ENCODE measurements at places on chromosomes 6 and 20.

- DNase-seq: no peak
These were observed 157.3 kb downstream of the PHF3 start for GRCh38 chr6:63792736-63793464.

DNA sequence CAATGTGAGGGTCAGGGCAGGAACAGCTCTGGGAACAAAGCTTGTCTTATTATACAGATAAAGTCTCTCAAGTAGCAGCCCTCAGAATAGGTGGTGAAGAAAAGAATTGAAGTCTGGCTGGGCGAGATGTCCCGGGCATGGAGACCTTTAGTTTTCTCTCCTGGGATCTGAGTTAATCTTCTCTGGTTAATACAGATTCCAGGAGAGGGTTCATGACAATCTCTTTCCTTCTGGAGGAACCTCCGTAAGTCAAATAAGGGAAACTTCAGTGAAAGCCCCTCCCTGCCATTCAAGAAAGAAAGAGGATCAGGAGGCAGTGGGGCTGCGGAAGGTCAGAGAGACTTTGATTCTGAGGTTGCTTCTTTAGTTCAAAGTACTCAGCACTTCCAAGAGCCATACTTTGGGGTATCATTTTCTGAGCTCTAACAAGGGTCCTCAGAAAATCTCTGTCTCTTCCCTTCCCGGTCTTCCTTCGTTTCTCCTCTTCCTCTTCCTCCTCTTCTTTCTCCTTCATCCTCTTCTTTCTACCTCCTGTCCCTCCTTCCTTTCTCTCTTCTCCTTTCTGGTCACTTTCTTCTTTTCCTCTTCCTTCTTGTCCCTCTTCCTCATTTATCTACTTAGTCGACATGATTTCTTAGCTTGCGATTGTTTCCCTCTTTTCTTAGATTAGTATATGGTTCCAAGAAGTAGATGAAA is 4.6 kb upstream of the ZNF184 start:
- no peak for DNase-seq

- no peak for DNase-seq
These were observed 239.8 kb upstream of the SULF2 start for GRCh38 chr20:48025051-48025515.

- DNase-seq: no peak
These were observed 98.4 kb downstream of the SNX5 start for GRCh38 chr20:17870086-17870740.

DNA sequence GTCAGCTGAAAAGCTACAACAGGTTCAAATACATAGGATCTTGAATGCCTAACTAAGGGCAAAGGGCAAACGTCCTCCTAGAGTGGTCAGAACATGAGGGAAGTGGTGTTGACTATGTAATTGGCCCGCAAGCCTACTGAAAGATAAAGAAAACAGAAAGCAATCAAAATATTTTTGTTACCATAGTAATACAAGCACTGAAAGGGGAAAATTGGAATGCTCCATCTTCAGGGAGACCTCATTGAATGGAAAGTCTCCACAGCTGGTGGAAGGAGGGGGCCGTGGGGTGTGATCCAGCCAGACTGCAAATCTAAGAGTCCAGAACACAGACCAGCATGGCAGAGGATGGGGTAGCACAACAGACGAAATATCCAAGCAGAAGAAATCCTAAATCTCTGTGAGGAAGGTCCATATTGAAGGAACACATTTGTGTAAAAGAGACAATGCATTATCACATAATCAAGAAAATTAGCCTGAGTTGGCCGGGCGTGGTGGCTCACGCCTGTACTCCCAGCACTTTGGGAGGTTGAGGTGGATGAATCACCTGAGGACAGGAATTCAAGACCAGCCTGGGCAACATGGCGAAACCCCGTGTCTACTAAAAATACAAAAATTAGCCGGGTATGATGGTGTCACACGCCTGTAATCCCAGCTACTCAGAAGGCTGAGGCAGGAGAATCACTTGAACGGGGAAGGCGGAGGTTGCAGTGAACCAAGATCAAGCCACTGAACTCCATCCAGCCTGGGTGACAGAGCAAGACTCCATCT is 39.5 kb downstream of the MTFR2 start:
- DNase-seq: no peak

DNA sequence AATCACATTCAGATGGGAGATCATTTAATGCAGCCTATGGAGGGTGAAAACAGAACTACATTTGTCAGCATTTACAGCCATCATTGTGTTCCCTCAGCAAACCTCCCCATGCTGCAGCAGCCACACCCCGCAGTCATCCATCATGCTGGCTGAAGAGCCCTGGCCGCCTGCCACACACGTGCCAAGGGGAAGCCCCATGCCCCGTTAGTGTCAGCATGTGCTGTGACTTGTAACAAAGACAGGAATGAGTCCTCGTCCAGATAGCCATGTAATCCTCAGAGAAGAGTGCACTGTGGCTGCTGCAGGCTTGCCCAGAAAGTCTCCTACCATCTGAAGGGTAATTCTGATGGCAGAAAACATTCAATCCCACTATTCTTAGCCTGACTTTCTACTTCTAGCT is 1097.8 kb downstream of the KIF16B start:
- DNase-seq: no peak

DNA sequence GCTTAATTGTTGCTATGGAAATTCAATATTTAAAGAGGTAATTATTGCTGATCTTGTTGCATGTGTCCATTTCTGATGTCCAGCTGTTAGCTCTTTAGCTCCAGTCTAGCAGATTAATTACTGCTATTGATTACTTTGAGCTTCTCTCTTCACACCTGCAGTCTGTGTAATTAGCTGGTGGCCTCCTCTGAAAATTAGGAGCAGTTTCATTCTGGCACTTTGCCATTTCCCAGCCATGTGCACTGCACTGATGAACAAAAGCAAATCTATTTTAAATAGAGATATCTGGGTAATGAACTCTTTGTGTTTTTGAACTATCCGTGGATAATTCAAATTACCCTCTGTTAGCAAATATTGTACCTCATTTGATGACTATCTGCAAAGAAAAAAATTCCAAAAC is 275.9 kb downstream of the RNF144B start:
- DNase-seq: no peak

DNA sequence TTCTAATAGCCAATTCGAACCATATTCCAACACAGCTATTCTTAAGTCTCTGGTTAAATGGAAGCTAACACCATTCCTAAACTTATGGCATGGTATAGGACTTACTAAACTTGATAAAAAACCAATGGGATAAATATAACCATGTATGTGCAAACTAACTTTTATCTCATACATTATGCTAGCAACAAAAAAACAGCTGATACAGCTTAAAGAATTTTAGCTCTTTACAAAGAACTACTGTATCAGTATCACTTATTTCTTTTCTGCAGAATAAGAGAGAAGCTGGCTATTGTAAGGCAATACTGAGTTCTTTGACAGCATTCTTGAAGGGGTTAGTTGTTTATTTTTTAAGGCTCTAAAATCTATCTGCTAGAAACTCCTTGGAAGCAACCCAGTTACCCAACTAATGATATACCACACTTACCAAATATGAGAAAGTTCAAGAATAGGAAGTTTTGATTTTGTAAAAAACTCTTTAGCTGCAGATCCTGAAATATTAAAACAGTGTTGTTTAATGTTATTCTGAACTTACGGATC is 44.9 kb downstream of the REPS1 start:
- DNase-seq: no peak

DNA sequence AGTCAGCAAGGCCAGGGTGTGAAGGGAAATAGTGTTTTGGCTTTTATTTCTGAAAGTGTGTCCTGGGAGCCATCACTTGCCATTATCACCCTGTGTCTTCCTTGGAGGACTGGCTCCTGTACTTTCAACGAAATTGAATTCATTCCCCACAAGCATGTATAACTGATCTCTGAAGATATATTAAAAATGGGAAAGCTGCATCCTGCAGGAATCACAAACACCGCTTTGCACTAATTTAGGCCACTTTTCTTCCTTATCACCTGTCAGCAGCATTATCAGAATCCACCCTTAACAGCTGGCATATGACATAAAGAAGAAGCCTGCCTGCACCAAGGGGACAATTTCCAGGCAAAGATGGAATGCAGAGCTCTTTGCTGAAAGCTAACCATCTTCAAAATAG is 56.2 kb downstream of the LAMP5 start:
- no peak for DNase-seq

DNA sequence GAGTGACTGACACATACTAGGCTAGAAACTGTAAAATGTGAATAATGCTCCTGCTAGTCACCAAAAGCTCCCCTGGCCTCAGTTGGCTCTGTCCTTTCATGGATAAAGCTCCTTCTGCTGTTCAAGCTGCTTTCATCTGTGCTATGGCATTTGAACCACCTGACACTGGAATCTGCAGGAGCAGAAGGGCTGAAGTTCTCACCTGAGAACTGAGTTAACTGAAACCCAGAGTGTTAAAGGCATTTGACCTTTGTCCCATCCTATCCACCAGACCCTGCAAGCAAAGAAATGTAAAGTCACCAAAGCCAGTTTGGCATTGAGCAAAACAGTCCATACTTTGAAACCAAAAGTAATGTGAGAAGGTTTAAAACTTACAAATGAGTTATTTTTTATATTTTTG is 77.7 kb downstream of the BMP2 start:
- no peak for DNase-seq
